ENCODE measurements at places on chromosomes 6 and 20. TPM values are rescaled to one million over a fixed set of nuclear protein-coding genes. Genes with fewer than 3 reads are reported as not detected.

The TNFRSF6B gene
- total RNA-seq: 246 TPM

The QKI gene
- total RNA-seq: 77.2 TPM

The PTPRK gene
- total RNA-seq: 21.4 TPM

The GRM1 gene
- total RNA-seq: not detected

The SAMHD1 gene
- 14.3 TPM for total RNA-seq

The FAM83C gene
- not detected for total RNA-seq

The PPP2R5D gene
- 54.3 TPM for total RNA-seq

The MACROD2 gene
- not detected for total RNA-seq

The KIAA1755 gene
- total RNA-seq: 1.5 TPM

The SPATS1 gene
- not detected for total RNA-seq

The MYB gene
- total RNA-seq: 0.45 TPM

Measured in bronchus fibroblast of lung (primary cell).